ENCODE measurements at places on chromosomes 11 and 22. TPM values are rescaled to one million over a fixed set of nuclear protein-coding genes. Genes with fewer than 3 reads are reported as not detected.
A peak's percentile ranks its signal among the peaks of the same experiment; 100 is the strongest.

GRCh38 chr11:76248210-76248609, 41.9 kb upstream of the WNT11 start:
- no peak for DNase-seq

DNA sequence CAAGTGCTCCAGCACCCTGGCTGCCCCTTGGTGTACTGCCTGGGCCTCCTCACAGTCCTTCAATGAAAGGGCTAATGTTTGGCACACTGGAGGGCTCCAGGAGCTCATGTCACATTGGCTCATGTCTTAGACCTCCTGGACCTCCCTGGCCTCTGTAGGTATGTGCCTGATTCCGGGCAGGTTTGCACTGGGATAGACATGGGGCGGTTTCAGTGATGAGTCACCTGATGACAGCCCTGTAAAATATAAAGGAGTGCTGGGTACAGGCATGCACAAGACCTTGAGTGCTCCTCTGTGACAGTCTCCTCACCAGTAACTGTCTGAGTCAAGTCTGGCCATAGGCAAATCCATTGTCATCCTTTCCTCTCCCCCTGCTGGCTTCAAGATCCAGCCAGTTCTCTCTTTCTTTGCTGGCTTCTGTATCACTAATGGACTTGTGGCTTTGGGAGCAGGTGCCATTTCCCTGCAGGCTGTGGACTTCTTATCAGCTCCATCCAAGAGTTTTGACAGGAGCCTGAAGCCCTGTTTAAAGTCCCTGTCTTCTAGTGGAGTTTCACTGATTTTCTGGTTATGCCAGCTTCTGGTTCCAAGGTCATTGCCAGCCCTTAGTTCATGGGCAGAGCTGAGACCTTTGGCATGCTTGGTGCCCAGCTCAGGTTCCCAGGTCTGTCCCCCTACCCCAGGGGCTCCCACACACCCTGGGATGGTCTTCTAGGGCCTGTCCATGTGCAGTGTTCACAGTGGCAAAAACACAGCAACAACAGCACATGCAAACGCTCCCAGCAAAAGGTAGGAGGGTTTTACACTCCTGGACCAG, 22.7 kb upstream of the P2RY2 start:
- no peak for DNase-seq

Gene CYTH4
- 4.3 TPM for total RNA-seq

GRCh38 chr11:130439160-130439519, 9.3 kb upstream of the ADAMTS15 start:
- DNase-seq, result no peak

- no peak for DNase-seq
These were observed 6.6 kb downstream of the TSPAN4 start for GRCh38 chr11:849104-849824.

Gene CCDC89
- total RNA-seq, result 2.2 TPM

Gene RIMBP3B
- total RNA-seq, result 0.23 TPM

Gene MFRP
- total RNA-seq, result 0.32 TPM

DNA sequence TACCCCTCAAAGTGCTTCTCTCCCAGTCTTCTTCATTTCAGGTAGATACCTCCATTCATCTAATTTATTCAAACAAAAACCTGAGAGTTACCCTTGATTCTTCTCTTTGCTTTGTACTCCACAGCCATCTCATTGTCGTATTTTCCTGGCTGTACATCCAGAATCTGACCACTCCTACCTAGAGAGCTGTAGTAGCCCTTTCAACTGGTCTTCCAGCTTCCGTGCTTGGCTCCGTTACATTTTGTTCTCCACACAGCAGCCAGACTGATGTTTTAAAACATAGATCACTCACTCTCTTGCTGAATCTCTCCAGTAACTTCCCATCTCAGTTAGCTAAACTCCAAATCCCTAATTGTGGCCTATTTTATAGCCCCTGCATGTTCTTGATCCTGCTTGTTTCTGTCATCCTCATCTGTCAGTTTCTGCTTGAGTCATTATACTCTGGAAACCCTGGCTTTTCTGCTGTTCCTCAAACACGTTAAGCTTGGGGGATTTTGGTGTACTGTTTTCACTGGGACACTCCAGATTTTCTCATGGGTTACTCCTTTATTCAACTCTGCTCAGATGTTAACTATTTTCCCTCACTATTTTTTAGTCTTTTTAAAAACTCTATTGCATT, 7.4 kb downstream of the SPCS2 start:
- DNase-seq, result no peak

GRCh38 chr11:35714882-35715627, 52.5 kb downstream of the TRIM44 start:
- no peak for DNase-seq

DNA sequence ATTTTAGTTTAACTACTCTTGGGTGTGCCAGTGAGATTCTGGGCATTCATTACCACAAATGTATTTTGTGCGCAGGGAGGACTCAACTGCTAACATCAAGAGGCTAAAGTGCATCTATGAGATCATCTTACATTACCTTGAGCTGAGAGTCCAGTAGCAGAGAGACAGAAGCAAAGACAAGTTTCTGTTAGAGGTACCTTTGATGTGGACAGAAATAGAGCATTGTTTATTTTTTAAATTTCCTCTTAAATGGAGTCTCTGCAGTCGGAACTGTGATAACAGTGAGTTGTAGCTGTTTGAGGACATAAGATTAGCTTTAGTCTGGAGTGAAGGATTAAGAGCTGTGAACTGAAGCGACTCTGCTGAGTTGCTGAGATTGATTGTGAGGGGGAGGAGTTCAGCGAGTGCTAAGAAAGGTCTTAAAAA, 297.0 kb downstream of the CADM1 start:
- no peak for DNase-seq

Gene ZFTA
- 20.4 TPM for total RNA-seq

GRCh38 chr11:123407130-123407995, 22.7 kb upstream of the GRAMD1B start:
- DNase-seq, result no peak

Gene MEI1
- 4.0 TPM for total RNA-seq

Gene MOV10L1
- total RNA-seq, result 4.3 TPM

DNA sequence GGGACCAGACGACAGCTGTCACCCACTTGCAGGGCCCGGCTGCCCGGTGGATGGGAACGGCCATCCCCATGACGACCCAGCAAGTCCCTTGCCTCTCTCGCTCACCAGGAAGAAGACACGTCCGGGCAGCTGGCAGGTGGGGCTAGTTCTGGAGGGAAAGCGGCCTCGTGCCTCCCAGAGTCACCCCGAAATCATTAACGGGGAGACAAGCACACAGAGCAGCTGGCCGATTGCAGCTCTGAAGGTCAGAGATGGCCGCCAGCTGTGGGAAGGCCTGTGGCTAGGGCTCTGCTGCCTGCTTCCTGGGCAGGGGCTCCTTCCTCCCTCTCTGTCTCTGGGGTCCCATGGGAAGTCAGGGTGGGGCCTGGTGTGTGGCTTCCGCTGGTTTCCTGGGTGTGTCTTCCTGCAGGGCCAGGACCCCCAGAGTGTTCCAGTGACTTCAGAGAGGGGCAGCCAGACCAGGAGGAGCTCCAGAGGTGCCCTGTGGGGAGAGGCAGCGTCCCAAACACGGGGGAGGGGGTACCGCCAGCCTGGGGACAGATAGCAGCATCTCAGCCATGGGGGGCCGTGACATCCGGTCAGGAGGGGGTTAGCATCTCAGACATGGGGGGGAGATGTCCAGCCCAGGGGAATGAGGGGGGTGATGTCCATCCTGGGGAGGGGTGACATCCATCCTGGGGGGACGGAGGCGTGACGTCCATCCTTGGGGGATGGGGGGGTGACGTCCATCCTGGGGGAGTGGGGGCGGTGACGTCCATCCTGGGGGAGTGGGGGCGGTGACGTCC, 114.9 kb downstream of the KCNQ1 start:
- no peak for DNase-seq

DNA sequence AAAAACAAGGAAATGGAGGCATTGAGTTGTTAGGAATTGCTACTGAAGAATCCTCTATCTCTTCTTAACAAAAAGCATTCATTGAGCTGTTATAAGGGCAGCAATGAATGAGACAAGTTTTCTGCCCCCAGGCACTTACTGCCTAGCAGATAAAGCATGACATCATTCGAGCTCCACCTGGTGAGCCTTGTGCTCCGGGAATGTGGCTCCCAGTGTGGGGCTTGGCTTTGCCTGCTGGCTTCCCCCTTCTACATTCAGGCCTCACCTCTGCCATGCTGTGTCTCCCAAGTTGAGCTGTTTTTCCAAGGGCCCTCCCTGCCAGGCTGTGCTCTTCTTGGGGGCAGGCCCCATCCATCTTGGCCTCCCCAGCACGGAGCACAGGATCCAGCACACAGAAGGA, 56.9 kb upstream of the EIF3D start:
- peak; percentile 17 for DNase-seq

DNA sequence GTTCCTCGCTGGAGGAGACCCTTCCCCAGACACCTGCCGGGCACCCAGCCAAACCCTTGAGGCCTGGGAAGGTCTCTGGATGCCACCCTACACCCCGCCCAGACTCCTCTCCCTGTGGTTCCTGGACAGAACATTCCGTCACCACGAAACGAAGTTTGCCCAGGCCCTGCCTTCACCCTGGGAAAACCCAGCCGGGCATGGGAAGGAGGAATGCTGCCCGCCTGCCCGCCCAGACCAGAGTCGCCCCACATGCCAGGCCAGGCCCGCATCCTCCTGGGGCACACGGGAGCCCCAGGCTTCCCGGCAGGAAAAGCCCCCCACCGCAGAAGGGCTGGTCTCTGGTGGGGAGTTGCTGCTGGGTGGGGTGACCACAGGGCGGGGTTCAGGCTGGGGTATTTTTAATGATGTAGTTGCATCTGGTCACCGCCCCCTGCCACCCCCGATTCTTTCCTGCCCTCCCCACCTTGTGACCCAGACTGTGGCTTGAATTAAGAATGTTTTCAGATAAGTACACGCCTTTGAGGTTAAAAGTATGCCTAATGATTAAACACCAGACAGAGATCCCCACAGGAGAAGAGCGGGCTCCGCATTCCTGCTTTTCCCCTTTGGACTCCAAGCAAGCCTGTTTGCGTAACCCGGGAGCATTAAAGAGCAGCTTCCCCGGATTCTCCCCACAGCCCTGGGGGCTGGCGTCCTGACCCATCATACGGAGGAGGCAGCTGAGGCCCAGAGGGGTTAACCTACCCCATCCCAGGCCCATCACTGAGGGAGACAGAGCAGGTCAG, 44.6 kb upstream of the PPARA start:
- no peak for DNase-seq

Gene ZNF202
- 22.1 TPM for total RNA-seq

GRCh38 chr11:45266676-45267020, 19.5 kb downstream of the SYT13 start:
- no peak for DNase-seq

DNA sequence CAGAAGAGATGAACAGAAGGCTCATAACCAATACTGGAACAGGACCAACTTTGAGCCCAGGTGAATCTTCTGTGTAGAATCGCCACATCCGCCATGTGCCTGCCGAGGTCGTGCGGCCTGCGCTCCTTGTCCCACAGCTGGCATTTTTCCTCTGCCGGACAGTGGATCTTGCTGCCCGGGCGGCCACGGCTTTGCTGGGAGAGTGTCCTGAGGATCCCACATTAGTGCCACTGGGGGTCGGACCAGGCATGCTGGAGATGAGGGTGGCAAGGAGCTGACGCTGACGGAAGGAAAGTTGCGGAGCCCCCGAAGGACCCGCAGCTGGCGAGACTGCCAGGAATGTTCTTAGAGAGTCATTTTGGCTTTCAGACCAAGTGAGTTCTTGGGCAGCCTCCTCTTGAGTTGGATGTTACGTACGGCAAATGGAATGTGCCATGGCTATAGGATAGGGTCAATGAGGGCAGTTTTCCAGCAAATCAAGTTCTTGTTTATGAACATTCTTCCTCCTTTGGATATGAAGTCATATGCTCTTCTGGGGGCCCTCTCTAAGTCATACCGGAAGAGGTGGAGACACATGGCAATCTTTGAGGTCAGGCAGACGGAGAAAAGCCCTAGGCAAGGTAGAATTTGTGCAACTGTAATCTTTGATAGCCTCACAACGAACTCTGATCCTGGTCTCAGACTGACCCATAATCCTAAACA, 57.4 kb upstream of the NUP160 start:
- DNase-seq, result no peak

- DNase-seq, result no peak
These were observed 5.9 kb upstream of the CSF2RB start for GRCh38 chr22:36907253-36908195.

- no peak for DNase-seq
These were observed 35.3 kb downstream of the MAP6 start for GRCh38 chr11:75633409-75634066.

DNA sequence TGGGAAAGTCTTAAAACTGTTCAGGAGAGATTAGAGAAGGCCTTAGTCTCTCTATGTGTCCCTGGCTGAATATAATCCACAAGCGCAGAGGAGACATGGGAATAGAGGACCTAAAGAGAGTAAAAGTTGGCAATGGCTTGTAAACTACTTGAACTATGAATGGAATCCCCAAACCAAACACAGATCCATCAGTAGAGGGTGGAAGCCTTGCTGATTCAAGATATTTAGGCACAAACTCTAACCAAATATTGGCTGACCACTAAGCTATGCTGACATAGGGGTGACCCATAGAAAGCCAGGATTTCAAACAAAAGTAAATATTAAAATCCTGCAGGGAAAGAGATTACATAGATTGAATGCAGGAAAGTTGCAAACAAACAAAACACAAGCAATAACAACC, 439.2 kb downstream of the DLG2 start:
- no peak for DNase-seq

GRCh38 chr22:36027579-36027934, 1.1 kb downstream of the RBFOX2 start:
- DNase-seq, result no peak

DNA sequence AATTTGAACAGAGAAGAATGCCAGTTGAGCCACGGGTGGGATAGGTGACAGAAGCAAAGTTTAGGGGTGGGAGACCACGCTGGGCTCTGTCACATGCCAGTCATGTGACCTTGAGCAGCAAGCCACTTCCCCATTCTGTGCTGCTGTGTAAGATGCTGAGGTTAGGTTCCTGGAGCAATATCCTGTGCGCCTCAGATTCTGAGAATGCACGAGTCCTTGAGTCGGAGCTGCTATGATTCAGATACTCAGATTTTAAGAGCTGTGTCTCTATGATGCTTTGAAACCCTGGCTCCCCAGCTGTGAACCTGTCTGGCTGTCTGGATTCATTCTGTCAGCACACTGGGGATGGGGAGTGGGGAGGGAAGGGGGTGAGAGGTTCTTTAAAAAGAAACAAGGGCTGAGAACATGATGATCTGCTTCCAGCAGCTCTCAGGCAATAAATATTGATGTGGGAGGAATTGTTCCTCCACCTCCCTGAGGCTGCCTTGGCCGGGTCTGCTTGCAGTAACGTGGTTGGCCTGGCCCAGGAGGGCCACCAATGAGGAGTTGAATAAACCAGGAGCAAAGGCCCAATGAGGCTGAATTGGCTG, 24.0 kb downstream of the SLCO2B1 start:
- DNase-seq, result no peak

Gene TNNT3
- total RNA-seq, result not detected

Gene PLCB3
- total RNA-seq, result 8.1 TPM

Gene OR8D1
- not detected for total RNA-seq

- DNase-seq, result no peak
These were observed 35.6 kb downstream of the KIF18A start for GRCh38 chr11:28072321-28072720.
